AG09319 (cell line): ENCODE measurements at places on chromosomes 4 and X.

DNA sequence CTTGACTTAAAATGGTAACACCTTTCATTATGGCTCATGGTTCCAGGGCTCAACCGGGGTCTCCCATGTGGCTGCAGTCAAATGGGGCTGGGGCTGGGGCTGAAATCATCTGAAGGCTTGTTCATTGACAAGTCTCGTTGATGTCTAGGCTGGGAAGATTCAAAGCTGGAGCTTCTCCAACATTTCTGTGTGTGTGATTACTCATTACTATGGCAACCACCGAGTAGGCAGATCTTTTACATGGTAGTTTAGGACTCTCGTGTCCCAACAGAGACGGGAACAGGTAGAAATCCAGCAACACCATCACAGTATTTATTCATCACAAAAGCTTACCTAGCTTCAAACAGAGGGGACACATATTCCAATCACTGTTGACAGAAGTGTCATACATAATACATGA, 7.8 kb downstream of the YTHDC1 start:
- no peak for DNase-seq

DNA sequence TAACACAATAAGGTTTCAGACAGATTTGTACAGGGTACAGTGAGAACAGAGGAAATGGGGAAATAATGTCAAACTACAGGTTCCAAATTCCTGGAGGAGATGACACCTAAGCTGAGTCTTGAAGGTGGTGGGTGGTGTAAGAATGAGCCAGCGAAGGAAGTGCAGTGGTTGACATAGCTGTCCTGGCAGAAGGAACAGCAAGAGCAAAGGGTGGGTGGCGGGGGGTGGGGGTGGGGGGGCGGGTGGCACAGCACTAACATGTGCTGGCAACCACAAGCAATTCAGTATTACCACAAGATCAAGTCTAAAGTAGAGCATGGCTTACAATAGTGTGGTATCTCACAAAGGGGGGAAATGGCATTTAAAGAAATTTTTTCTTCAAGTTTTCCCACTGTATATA, 13.1 kb upstream of the G3BP2 start:
- no peak for DNase-seq

DNA sequence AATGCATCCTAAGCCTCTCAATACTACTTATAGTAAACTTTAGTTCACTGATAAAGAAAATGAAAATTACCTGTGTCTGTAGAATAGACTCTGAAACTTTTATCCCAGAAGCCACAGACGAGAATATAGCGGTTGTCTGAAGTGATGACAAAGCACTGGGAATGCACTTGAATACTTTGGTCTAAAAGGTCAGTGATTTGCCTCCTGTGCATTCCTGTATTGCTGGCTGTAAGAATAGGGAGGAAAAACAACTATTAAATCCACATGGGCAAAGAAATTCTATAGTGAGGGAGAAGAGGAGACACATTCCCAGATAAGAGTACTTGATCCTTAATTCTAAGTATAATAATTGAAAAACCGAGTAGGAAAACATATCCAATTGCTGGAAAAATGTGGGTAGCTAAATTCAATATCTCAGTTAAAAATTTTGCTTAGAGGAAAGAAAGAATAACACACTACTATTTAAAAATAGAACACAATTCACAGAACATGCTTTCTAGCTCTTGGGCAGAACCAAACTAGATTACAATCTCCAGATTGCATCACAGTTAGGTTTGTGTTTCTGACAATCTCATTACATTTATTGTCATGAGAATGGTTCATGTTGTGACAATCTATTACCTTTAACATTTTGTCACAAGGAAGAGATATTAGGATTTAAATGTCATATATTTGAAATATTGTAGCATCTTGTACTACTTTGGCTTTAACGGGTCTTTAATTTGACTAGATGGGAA, 232.1 kb downstream of the DCLK2 start:
- DNase-seq, result no peak

GRCh38 chr4:47032405-47033106, 1.2 kb downstream of the GABRB1 start:
- DNase-seq, result no peak

GRCh38 chr4:151962138-151962823, 201.5 kb upstream of the GATB start:
- no peak for DNase-seq

GRCh38 chr4:140213749-140214148, 59.8 kb upstream of the MAML3 start:
- no peak for DNase-seq

GRCh38 chr4:144734522-144734921, 88.6 kb downstream of the HHIP start:
- no peak for DNase-seq
